Stimulated activated CD8-positive, alpha-beta memory T cell treated with anti-CD3 and anti-CD28 coated beads, Interleukin-7, amount 100 ng/mL, for 48 hours (primary cell): ENCODE measurements at places on chromosomes 3 and 15.
A peak's percentile ranks its signal among the peaks of the same experiment; 100 is the strongest.

DNA sequence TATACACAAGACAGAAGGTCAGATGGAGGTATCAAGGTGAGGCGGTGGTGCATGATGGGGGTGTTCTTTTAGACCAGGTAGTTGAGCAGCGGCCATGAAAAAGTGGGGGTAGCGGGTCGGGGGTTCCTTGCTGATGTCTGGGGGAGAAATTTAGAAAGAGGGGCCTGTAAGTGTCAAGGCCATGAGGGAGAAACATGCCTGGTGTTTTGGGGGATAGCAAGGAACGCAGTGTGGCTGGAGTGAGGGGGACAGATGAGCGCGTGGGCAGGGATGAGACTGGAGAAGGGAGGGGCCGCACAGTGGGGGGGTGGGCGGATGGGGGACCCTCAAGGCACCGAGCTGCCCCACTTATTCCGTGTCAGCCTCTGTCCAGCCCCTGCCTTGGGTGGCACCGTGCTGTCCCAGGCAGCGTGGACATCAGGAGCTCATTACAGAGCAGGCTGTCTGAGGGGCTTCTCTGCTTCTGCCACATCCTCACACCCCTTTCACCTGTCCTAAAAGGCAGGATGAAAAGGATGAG is 143.3 kb downstream of the SMAD6 start:
- DNase-seq = no peak

- no peak for DNase-seq
Observed at GRCh38 chr15:50067254-50067653, 51.8 kb downstream of the ATP8B4 start.

DNA sequence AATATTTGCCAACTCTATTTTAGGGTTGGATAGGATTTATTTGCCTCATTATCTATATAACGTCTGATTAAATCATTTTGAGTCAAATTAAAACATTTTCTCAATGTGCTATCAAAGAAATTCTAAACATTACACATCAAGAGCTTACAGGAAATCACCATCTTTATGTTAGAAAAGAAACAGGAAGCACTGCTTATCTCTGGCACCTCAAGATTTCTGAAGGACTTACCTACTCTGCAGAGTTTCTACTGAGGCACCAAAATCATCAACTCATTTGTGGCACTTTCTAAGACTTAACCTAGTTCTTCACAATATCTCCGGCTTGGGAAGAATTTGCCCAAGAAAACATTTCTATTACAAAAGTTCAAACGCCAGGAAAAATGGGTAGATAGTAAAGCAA is 181.3 kb upstream of the EOMES start:
- no peak for DNase-seq

DNA sequence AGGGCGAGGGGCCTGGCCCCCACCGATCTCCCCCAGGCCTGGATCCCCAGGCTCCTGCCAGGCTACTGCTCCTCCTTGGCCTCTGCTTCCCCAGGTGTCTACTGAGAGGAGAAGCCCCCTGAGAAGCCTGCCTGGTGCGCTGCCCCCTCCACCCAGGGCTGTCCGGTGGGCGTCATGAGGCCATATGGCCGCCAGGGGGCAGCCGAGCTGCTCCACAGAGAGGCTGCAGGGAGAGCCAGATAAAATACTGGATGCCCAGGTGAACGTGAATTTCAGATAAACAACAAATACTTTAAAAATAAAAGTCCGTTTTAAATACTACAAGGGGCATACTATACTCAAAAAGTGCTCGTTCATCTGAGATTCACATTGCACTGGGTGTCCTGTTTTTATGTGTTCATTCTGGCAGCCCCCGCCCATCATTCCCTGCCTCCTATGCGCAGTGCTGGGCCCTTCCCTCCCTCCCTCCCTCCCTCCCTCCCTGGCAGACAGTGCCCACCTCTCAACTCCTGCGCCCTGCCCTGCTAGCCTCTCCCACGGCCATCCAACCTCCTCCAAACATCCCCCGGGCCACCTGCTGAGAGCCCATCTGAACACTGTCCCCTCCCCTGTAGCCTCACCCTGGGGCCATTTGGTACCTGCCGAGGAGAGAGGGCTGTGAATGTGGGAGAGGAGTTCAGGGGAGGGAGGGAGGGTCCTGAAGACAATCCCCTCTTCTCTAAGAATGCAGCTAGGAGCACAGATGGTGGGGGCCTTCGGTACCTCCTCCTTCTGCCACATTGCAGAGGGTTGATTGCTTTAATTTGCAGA is 29.6 kb downstream of the PSTPIP1 start:
- DNase-seq = no peak

GRCh38 chr3:61073566-61074165 is 177.6 kb downstream of the FHIT start:
- DNase-seq = no peak

DNA sequence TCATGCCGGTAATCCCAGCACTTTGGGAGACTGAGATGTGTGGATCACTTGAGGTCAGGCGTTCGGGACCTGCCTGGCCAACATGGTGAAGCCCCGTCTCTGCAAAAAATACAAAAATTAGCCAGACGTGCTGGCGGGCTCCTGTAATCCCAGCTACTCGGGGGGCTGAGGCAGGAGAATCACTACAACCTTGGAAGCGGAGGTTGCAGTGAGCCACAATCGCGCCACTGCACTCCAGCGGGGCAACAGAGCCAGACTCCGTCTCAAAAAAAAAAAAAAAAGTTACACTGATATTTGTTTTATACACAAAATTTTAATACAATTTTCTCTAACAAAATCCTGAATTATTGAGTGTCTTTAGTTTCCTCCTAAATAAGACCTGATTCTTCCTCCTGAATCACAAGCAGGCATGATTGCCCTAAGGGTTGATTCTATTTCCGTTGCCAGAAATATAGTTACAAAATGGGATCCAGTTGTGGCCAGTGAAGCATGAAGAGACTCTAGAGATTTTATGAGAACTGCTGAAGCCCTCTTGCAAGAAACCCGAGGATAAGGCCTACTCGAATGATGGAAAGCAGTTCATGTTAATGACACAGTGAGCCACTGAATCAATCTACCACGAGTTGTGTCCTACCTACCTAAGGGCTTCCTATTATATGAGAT is 9.6 kb upstream of the SMARCC1 start:
- DNase-seq = no peak

DNA sequence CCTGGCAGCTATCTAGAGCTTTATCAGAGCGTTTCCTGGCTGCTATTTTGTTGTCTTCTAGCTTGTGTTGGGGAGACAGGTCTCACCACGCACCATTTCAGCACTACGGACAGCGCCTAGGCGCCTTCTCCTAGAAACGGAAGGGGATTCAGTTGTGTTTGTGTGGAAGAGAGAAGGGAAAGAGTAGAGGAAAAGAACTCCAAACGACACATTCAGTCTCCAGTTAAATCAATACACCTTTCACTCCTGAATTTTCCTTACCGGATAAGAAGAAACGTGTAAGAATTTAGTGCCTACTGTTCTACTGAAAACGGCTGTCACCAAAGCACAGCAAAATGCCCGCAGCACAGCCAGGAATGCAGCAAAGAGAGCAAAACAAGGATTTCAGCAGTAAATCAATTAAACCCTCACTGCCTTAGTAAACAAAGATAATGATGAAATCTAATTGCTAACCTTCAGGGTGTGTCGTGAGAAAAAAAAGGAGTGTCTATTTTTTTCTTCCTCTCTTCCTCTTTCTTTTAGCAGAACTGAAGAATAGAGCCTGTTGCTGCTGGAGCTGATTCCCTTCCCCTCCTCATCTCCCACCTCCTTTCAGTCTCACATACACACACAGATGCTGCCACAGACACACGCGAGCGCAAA is 412 bp upstream of the CTXN2 start:
- no peak for DNase-seq

DNA sequence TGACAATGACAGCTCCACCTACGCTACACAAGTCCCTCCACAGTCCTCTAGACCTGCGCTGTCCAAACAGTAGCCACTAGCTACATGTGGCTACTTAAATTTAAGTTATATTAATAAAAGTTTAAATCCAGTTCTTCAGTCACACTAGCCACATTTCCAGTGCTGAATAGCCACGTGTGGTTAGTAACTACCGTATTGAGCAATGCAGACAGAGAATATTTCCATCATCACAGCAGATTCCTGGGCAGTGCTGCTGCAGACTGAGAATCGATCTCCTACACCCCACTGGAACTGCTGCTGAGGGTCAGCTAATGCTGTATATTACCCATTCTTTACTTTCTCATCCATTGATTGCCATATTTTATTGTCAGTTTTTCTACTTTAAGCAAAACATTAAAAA is 40.9 kb downstream of the HDC start:
- DNase-seq = no peak

GRCh38 chr3:125141596-125142419 is 70.7 kb downstream of the SLC12A8 start:
- DNase-seq = peak; percentile 66

- no peak for DNase-seq
Observed at GRCh38 chr3:195137638-195138588, 133.0 kb downstream of the XXYLT1 start.

- no peak for DNase-seq
Observed at GRCh38 chr3:96863129-96863740, 48.8 kb downstream of the EPHA6 start.

- no peak for DNase-seq
Observed at GRCh38 chr15:75531041-75531450, 48.1 kb downstream of the PTPN9 start.

GRCh38 chr3:20225769-20226168 is 39.8 kb upstream of the SGO1 start:
- no peak for DNase-seq

- DNase-seq = no peak
Observed at GRCh38 chr15:39083213-39083612, 497.7 kb upstream of the THBS1 start.

DNA sequence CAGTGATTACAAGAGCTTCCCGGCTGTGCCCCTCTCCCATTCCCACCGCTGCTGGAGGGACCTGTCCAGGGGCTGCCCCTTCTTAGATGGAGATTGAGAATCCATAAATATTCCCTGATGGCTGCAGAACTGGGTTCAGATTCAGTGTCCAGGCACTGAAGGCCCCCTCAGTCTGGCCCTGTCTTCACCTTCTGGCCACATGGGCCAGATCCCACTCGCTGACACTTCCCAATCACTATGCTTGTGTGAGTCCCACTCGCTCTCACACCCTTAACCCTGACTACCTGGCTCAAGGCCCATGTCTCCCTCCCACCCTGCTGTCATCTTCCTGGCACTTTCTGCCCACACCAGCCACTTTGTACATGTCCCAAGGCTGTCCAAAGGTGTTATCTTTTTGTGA is 15.5 kb upstream of the MRPS22 start:
- DNase-seq = no peak

DNA sequence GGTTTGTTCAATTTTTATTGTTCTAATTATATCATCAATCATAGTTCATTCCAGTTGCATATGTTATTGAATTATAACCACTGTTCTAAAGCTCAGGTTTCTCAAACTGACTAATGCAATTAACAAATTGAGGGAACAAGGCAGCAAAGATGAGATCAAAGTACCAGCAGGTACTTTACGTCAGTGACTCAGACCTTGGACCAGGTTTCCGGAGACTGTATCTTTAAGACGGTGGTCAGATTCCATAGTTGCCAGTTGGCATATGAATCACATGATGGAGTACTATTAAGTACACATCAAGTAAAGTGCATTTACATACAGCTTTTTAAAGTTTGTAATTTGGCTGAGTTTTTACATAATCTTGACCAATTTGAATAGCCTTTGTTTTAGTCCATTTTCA is 583.6 kb upstream of the ROBO2 start:
- no peak for DNase-seq

DNA sequence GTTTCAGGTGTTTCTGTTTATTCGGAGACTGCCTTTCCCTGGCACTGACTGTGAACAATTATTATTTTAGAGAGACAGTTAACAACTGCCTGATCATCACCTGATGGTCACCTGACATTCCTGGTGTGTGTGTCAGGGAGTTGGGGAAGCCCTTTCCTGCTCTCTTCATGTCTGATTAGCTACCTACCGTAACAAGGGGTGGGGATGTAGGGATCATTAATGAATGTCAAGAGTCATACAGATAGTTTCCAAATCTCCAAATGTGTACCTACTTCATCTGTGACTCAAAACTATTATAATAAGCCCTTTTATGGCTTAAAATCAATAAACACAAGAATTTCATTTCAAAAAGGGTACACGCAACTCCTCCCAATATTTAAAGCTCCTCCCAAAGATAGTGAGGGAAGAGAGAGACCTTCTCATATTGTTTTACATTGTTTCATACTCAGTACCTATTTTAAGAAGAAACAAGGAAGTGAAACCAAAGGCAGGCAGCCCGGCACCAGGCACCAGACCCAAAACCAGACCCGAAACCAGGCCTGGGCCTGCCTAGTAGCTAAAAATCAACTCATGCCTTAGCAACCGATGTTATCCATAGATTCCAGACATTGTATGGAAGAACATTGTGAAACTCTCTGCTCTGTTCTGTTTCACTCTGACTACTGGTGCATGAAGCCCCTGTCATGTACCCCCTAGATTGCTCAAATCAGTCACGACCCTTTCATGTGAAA is 844.9 kb upstream of the ALCAM start:
- no peak for DNase-seq

- DNase-seq = no peak
Observed at GRCh38 chr3:14256561-14257342, 78.1 kb downstream of the LSM3 start.

DNA sequence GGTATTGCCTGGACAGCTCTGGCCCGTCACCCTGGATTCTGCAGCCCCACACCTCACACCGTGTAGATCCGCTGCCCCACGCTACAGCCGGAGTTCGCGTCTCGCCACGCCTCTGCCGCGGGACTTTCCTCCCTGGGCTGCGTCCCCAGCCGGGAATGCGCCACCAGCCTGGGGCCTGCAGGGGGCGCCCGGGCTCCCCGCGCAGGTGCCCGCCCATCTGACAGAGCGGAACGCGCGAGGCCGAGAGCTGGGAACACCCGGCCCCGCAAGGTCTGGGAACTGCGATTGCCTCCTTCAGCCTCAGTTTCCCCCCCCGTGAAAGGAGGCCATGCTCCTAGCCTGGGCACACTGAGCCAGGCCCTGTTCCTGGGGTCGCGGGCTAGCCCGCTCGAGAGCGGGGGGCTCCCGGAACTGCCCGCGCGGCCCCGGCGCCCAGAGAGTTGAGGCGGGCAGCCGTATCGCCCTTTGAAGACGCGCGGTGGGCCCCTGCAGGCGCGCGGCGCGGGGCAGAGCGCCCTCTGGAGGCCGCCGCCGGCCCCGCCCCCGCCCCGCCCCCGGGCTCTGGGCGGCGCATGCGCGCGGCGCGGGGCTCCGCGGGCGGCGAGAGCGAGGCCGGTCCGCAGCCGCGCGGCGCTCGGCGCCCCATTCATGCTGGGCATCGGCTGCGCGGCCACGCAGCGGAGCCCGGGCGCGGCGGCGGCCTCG is at the start of gene PLXNA1:
TSS of gene PLXNA1 (plus strand) at position 645 of the 705 bp plus-strand sequence. CDS start 5,479 bp downstream, outside the sequence.
- peak; percentile 59 for DNase-seq
